ENCODE measurements at places on chromosomes 11 and 22.

DNA sequence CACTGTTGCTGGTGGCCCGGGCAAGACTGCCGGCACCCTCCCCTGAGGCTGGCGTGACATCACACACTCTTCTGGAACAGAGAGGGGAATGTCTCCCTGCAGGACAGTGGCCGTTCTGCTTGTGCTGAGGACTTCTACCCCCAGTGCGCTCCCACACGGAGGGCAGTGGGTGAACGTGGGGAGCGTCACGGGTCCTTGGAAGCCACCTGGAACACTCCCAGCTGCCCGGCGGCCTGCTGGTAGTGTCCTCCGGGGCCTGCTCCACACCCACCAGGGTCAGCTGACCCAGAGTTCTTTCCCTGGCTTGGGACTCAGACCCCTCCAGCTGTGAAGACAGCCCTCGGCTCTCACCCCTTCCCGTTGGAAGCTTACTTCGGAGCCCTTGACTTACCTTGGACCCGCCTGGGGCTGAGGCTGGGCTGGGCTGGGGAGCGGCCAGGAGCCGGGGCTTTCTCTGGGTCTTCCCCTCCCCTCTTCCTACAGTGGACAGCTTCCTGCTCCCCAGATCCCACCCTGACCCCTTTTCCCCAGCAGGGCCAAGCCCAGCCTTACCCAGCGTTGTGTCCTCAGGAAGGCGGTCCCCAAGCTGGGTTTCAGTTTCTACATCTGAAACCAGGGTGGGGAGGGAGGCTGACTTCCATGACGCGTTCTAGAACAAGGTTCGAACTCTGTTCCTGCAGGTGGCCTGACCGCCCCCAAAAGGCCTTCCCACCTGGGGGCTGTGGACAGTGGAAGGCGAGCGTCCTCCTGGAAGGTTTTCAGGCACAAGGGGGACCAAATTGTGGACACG lies 14.8 kb upstream of the GAL start:
- no peak for DNase-seq

DNA sequence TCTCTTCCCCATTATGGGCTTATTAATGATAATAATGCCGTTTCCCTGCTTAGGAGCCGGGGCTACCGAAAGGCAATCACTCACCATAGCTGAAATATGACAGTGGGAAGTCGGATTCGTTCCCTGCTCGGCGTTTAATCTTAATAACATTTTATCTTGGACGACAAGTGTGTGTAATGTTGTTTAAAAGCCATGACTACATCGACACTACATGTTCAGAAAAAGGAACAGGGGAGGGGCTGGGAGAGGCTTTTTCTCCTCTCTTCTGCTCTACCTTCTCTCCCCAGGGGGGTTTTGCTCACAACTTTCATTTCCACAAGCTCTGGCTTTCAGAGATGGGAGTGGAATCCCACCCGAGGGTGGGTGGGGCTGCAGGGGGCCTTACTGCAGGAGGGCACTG lies 105.5 kb downstream of the DSCAML1 start:
- no peak for DNase-seq

- no peak for DNase-seq
Measured at GRCh38 chr11:63745304-63746170, 23.0 kb downstream of the ZFTA start.

GRCh38 chr11:82845356-82846353 lies 54.6 kb downstream of the PRCP start:
- DNase-seq, result no peak

DNA sequence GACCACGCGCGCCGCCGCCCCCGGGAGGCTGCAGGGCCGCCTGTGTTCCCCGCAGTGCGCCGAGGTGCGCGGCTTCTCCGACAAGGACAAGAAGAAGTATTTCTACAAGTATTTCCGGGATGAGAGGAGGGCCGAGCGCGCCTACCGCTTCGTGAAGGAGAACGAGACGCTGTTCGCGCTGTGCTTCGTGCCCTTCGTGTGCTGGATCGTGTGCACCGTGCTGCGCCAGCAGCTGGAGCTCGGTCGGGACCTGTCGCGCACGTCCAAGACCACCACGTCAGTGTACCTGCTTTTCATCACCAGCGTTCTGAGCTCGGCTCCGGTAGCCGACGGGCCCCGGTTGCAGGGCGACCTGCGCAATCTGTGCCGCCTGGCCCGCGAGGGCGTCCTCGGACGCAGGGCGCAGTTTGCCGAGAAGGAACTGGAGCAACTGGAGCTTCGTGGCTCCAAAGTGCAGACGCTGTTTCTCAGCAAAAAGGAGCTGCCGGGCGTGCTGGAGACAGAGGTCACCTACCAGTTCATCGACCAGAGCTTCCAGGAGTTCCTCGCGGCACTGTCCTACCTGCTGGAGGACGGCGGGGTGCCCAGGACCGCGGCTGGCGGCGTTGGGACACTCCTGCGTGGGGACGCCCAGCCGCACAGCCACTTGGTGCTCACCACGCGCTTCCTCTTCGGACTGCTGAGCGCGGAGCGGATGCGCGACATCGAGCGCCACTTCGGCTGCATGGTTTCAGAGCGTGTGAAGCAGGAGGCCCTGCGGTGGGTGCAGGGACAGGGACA lies 2.7 kb downstream of the NLRP6 start:
- no peak for DNase-seq

DNA sequence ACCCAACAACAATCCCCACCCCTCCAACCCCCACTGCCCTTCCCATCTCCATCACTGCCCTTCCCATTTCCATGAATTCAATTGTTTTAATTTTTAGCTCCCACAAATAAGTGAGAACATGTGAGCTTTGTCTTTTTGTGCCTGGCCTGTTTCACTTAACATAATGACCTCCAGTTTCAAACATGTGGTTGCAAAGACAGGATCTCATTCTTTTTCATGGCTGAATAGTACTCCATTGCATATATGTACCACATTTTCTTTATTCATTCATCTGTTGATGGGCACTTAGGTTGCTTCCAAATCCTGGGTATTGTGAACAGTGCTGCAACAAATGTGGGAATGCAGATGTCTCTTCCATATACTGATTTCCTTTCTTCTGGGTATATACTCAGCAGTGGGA lies 985 bp upstream of the IL2RB start:
- no peak for DNase-seq

DNA sequence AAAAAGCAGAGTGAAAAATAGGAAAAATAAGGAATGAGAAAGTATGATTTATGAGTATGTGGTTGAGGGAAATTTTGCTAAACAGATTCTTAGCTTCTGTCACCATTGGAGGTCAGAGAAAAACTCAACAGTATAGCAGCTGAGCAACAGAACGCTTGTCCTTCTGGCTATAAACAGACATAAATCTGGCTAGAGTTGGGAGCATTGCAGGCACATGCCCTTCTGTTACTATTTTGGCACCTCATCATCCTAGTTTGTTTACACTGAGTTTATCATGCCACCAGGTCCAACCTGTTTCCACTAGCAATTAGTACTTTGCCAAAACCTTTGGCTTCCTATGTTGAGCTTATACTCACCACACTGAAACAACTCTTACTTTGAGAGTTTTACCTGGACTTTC lies 6.9 kb downstream of the UBE4A start:
- DNase-seq, result no peak

GRCh38 chr11:122808478-122808869 lies 29.8 kb upstream of the CRTAM start:
- DNase-seq, result no peak

DNA sequence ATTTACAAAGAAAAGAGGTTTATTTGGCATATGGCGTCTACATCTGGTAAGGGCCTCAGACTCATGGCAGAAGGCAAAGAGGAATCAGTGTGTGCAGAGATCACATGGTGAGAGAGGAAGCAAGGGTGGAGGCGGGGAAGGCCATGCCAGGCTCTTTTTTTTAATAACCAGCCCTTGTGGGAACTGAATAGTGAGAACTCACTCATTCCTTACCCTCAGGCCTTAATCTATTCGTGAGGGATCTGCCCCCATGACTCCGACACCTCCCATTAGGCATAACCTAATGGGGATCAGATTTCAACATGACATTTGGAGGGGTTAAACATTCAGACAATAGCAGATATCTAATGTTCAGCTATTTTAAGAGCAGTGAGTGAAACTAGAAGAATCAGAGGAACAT lies 55.7 kb downstream of the ATM start:
- DNase-seq, result no peak

- no peak for DNase-seq
Measured at GRCh38 chr11:69535908-69536307, 54.4 kb downstream of the LINC01488 start.

DNA sequence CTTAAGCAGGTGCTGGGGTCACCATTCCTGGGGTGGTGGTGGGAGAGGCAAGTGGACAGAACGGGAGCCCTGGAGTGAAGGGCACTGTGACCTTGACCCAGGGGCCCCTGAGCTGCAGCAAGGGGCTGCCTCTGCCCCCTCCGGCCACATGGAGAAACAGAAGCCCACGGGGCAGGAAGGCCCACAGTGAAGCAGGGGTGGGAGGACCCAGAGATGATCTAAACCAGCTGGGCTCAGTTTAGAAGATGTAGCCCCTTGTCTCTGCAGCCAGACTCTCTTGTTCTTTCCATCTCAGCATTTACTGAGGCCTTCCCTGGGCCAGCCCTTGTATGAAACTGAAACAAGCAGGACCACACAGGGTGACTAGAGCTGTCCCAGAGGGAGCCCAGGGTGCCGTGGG lies 30.5 kb downstream of the WNT11 start:
- DNase-seq, result no peak

- no peak for DNase-seq
Measured at GRCh38 chr11:10303558-10304363, 1.1 kb upstream of the ADM start.

GRCh38 chr11:6397636-6398035 lies 7.4 kb downstream of the SMPD1 start:
- DNase-seq, result no peak

DNA sequence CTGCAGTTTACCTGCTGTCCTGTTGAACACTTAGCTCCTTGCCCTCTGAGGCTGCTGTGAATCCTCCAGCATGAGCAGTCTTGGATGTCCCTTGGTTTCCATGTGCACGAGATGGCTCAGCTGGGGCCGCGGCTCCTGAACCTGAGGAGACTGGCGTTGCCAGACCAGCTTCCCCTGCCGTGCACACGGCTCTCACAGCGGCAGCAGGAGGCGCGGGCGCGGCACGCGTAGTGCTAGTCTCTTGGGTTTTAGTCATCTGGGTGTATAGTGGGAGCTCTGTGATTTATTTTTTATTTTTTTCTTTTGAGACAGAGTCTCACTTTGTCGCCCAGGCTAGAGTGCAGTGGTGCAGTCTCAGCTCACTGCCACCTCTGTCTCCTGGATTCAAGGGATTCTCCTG lies 54.8 kb downstream of the MUC6 start:
- DNase-seq, result no peak

GRCh38 chr11:46981436-46981835 lies 44.9 kb downstream of the CSTPP1 start:
- DNase-seq, result no peak

GRCh38 chr11:113960702-113961330 lies 14.1 kb upstream of the HTR3A start:
- DNase-seq, result no peak

DNA sequence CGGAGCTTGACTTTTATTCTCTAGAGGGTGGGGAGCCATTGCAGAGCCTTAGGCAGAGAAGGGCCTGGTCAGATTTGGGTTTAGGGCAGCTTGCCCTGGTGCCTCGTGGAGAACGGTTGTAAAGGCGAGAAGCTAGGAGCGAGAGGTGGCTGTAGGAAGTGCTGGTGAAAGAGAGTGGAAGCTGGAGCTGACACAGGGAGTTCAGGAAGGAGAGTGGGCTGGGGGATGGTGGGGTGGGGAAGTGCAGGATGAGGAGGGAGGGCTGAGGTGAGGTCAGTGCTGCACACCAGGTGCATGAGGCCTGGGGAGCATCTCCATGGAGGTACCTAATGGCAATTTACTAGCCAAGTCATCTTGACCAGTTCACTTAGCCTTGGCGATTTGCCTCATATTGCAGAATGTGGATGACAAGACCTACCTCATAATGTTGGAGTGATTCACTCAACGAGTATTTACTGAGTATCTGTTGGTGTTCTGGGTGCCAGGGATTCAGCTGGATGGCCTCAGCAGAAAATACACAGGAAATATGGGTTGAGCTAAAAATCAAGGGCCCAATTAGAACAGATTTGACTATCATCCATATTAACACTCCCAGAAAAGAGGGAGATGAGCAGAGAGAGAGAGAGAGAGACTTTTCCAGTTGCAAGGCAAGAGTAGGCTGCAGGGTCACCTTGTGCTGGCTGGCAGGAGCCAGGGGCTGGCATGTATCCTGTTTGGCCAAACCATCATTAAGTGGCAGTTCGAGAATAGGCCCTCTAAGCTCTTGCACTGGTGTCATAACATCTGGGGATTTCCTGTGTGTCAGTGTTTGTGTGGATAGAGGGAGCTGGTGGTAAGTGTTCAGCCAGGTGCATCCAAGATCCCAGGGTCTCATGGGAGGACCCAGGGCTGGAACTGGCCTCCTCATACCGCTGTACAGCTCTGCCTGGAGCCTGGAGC lies 44.4 kb upstream of the CLDN5 start:
- no peak for DNase-seq

DNA sequence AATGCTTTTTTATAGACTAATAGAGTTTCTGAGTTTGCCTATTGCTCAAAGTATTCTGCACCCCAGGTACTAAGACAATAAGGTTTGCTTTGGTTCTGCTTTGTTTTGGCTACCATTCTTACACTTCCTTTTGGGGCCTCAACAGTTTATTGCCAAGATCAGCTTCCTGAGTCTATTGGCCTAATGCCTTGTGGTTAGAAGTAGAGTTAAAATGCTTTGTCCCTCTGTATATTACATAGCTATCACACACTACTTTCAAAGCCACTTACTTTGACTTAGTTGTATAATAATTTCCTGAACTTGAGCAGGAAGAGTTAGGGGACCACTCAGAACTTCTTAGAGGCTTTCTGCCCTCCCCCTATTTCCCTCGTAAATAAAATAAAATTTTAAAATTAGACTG lies 96.5 kb downstream of the DLG2 start:
- DNase-seq, result no peak

- no peak for DNase-seq
Measured at GRCh38 chr11:32312865-32313403, 122.4 kb downstream of the WT1 start.

- no peak for DNase-seq
Measured at GRCh38 chr11:80593648-80594374, 1153.0 kb upstream of the TENM4 start.

GRCh38 chr11:19437760-19438159 lies 197.0 kb upstream of the E2F8 start:
- no peak for DNase-seq

DNA sequence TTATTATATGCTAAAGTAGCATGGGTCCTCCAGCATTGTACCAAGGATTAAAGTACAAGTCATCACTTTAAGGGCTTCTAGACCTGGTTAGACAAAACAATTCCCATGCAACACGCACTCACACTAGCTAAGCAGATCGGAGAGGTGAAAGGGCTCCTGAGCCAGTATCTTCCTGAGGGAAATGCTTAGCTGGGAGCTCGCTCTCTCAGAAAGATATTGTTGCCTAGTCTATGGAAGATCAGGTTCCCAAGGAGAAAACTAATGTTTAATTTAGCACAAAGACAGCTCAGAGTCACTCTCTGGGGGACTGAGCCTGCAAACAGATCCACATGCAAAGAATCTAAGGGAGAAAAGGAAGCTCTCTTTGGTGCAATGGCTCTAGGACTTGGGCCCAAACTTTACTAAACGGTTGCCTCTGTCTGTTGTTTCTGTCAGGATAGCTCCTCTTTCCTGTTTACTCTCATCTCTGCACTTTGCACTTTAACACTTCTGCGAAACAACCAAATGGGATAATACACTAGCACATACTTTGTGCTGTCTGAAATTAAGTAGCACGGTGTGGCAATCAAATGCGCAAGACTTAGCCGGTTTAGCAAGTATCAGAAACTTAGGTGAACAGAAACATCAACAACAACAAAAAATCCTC lies 10.7 kb downstream of the MAML2 start:
- DNase-seq, result no peak

Measured in stimulated activated CD4-positive, alpha-beta T cell treated with anti-CD3 and anti-CD28 coated beads, Interleukin-2, amount 100 ng/mL, for 4 hours (primary cell).